ENCODE measurements at places on chromosomes 13 and 19. TPM values are rescaled to one million over a fixed set of nuclear protein-coding genes. Genes with fewer than 3 reads are reported as not detected.

Gene LILRB3
- not detected for total RNA-seq

Gene ZNF845
- total RNA-seq: 7.3 TPM

Gene FCHO1
- total RNA-seq: 0.65 TPM

Gene LILRB2
- not detected for total RNA-seq

Gene DENND1C
- under 0.01 TPM for total RNA-seq

Gene CYP4F11
- total RNA-seq: 0.33 TPM

Gene ACER1
- not detected for total RNA-seq

Gene LHB
- total RNA-seq: not detected

Gene ZNF382
- 9.6 TPM for total RNA-seq

Gene CYP4F22
- total RNA-seq: not detected

Gene SERPINE3
- not detected for total RNA-seq

Gene PROSER3
- total RNA-seq: 6.3 TPM

All from smooth muscle cell of the pulmonary artery (primary cell).